ENCODE measurements at places on chromosomes 11 and 22.

- no peak for DNase-seq
Measured at GRCh38 chr11:75561426-75562047, 516 bp upstream of the SERPINH1 start.

DNA sequence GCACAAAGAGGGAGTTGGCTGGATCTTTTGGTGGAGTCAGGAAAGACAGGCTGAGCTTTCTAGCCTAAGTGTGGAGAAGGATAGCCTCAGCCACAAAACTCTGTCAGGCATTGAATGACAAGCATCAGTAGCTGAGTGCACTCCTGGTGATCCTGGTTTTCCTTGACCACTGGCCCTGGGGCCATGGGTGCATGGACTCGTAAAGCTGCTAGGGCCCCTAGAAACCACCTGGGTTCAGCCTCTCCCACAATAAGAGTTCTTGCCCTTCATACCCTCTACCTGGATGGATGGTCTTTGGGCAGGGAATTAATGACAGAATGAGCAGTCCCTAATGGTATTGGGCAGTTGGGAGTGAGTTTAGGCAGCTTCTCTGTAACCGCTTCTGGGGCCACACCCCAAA, 22.9 kb downstream of the TUB start:
- no peak for DNase-seq

DNA sequence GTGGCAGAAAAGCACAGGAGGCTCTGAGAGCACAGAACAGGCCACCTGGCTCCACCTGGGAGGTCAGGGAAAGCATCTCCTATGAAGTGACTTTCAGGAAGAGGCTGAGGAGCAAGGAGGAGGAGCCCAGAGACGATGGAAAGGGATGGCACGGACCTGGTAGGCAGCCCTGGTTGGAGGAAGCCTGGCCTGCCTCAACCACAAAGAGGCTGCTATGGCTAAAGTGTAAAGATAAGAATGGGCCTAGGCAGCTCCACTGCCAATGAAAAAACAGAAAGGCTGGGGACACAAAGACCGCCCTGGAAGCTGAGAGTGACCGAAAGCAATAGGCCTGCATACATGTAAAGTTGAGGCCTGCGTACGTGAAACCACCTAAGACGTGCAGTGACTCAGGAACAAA, 31.2 kb upstream of the ETS1 start:
- DNase-seq: no peak

DNA sequence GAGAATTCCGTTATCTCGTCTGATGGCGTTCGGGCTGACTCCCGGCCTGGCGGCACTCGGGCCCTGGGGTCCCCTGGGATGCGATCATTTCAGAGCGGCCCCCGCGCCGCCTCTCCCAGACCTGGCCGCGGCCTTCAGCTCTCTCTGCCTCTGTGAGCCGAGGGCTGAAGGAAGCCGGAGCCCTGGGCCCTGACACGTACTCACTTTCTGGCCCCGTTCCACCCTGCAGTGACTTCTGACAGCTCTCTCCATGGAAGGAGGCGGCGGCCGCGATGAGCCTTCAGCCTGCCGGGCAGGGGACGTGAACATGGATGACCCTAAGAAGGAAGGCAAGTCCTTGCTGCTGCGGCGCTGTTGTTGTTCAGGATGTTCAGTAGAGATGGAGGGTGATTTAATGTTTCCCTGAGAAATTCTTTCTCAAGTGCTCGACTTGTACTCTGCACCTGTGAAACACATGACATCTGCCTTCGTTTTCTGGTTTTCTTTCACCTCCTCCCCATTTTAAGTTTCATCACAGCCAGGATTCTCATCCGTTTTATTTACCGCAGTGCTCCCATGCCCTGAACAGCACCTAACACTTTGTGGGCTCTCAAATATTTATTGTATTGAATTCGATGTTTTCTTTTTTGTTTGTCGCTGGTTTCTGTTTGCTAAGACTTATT, 612 bp downstream of the GTSE1 start:
- peak; percentile 54 for DNase-seq

DNA sequence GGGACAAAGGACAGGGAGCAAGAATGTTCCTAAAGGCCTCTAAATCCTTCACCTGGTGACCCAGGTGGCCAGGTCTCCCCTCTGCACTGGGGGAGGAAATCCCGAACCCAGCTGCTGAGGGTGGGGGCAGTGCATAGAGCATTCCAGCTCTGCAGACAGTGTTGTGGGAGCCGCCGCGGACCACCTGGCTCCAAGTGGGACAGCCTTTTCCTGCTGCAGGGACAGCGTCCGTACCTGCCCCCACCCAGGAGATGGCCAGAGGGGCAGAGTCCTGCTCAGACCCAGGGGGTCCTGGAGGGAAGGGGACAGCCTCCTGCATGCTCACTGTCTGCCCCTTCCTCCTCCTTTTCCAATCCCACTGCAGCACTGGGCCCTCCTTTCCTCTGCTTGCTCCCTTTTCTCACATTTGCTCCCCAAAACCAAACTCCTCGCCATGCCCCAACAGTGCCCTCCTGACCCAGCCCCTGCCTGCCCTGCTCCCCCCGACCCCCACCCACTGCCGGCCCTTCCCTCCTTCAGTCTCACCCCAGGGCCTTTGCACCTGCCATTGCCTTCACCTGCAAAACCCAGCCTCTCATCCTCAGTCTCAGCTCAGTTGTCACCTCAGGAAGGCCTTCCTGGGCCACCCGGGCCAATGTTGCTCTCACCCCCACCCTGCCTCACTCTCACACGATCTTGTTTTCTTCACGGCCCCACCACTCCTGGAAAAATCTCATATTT, 12.8 kb downstream of the PNPLA5 start:
- DNase-seq: no peak

DNA sequence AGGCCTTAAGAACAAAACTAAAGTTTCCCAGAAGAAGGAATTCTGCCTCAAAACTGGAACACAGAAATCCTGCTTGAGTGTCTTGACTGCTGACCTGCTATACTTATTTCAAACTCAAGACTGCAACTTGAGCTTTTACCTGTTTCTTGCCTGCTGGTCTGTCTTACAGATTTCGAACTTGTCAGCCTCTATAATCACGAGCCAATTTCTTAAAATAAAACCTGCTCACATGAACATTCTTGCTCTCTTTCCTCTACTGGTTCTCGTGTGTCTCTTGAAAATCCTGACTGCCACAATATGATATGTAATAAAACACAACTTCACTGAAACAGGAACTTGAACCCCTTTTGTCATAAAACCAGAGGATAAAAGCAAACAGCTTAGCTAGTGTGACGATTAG, 13.9 kb downstream of the PATL1 start:
- DNase-seq: no peak

- no peak for DNase-seq
Measured at GRCh38 chr11:11444027-11444803, 91.2 kb upstream of the CSNK2A3 start.

GRCh38 chr11:13644997-13645687, 23.3 kb upstream of the FAR1 start:
- peak; percentile 32 for DNase-seq

GRCh38 chr22:25669253-25670069, 72.5 kb upstream of the MYO18B start:
- DNase-seq: no peak

DNA sequence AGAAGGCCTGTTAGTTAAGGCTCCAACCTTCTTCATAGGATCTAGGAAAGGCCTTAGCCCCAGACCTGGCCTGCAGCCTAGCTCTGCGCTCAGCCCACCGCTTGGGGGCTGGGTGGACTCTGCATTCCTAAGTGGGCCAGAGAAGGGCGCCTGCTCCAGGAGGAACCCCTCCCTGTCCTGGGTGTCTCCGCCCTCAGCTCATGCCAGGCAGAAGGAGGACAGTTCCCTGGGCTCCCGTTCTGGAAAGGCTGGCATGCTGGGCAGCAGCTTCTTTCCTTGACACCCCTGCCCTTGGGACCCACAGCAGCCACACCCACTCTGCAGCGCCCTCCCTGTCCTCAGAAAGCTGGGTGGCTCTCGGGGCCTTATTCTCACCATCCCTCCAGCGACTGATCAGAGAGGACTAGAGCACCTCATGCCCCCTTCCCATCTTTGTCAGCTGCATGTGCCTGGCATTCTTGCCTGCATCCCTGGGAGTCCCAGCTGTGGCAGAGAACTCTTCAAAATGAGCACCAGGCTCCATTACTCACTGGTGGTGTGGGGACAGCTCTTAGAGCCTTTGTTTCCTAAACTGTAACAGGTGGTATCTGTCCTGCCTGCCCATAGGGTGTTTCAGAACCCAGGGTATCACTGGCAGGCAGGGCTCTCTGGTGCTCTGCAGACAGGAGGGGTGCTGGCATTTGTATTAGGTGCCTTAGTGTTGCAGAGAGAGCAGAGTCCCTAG, 20.3 kb upstream of the MYRF start:
- DNase-seq: no peak

- no peak for DNase-seq
Measured at GRCh38 chr22:38784035-38784434, 9.9 kb downstream of the DNAL4 start.

GRCh38 chr22:28015046-28015425, 96.0 kb upstream of the PITPNB start:
- DNase-seq: no peak

- peak; percentile 58 for DNase-seq
Measured at GRCh38 chr11:116641561-116642045, 131.2 kb downstream of the BUD13 start.

DNA sequence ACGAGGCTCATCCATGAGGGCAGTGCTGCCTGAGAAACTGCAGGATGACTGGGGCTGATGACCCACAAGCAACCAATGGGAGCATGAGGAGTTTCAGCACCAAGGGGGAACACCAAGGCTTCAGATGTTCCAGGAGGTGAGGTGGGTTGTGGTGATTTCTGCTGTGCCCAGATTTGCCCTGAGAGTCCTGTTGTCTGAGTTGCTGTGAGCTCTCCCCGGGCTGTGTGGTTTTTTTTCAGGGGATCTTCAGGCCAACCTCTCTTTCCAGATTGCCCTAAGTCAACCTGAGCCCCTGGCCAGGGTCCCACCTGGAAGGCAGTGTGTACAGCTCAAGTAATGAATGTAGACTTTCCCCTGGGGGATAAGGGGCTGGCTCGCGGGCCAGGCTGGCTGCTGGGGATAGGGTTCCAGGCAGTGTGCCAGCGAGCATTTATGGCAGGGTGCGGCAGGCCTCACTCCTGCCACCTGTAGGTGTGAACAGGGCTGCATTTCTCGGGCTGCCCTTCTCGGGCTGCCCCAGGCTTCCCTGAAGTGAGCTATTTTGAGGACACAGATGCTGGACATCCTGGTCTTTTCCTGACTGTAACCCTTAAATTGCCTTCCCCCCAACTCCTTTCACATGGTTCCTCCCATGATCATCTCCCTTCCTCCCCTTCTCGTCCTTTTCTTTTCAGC, 9.8 kb downstream of the SLC22A6 start:
- peak; percentile 76 for DNase-seq

- peak; percentile 49 for DNase-seq
Measured at GRCh38 chr11:131246663-131247062, 123.8 kb upstream of the NTM start.

DNA sequence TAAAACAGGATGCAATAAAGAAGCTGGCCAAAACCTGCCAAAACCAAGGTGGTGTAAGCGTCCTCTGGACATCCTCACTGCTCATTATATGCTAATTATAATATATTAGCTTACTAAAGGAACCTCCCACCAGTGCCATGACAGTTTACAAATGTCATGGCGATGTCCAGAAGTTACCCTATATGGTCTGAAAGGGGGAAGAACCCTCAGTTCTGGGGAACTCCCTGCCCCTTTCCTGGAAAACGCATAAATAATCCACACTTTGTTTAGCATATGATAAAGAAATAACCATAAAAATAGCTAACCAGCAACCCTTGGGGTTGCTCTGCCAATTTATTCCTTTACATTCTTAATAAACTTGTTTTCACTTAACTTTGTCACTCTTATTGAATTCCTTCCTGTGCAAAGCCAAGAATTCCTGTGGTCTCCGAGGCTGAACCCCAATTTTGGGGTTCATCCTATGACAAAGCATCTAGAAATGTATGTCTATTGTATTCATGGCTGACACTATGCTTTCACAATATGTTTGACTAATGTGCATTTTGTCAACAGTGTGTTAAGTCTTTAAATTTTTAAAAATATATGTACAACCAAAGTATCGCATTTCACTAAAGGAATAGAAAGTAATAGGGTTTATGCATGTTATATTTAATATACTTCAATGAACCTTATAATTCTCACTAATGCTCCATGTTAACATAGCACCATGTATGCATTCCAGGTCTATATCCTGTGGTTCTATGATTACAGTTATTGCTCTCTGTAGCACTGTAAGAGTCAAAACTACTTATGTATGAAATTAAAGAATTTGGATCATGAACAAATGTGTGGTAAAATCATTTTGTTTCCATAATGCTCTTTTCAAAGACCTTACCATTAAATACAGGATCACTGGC, 25.1 kb downstream of the LGR4 start:
- no peak for DNase-seq

GRCh38 chr11:59178402-59178801, 6.5 kb downstream of the DTX4 start:
- DNase-seq: no peak

- DNase-seq: no peak
Measured at GRCh38 chr11:129854232-129854805, 38.7 kb downstream of the TMEM45B start.
